CD4-positive, alpha-beta T cell (primary cell): ENCODE measurements at places on chromosomes 3 and 15.

DNA sequence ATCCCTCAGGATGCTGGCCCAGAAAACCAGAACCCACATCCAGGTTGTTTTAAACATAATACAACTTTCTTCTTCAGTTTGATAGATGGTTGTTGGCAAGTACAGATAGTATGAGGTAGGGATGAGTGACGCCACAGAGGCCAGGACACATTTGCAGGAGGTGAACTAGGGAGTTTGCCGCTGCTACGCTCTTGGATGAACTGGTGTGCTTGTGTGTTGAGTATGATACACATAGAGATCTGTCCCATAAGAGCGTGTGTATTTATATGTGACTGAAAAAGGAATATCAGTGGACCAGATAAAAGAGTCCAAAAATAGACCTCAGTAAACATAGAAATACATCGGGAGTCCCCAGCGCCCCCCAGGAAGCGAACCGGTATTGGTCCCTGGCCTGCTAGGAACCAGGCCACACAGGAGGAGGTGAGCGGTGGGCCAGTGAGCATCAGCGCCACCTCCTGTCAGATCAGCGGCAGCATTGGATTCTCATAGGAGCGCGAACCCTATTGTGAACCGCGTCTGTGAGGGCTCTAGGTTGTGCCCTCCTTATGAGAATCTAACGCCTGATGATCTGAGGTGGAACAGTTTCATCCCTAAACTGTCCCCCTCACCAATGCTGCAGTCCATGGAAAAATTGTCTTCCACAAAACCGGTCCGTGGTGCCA is 98.1 kb downstream of the LRRK1 start:
- no peak for DNase-seq

GRCh38 chr3:70740071-70740470 is 427.6 kb upstream of the MDFIC2 start:
- DNase-seq = no peak

GRCh38 chr3:58214484-58215316 is 3.9 kb upstream of the DNASE1L3 start:
- DNase-seq = no peak

GRCh38 chr15:98923579-98923978 is 84.0 kb downstream of the PGPEP1L start:
- DNase-seq = no peak

- no peak for DNase-seq
Measured at GRCh38 chr3:176571926-176572325, 625.4 kb downstream of the TBL1XR1 start.
